ENCODE measurements at places on chromosomes 4 and X. TPM values are rescaled to one million over a fixed set of nuclear protein-coding genes. Genes with fewer than 3 reads are reported as not detected.

FGFR3 gene
- total RNA-seq = 2.0 TPM

LONRF3 gene
- total RNA-seq = not detected

PRDM8 gene
- not detected for total RNA-seq

CSAG1 gene
- not detected for total RNA-seq

ESX1 gene
- not detected for total RNA-seq

HSPA4L gene
- total RNA-seq = 1.6 TPM

GAGE13 gene
- not detected for total RNA-seq
